ENCODE measurements at places on chromosomes 12 and 14.

DNA sequence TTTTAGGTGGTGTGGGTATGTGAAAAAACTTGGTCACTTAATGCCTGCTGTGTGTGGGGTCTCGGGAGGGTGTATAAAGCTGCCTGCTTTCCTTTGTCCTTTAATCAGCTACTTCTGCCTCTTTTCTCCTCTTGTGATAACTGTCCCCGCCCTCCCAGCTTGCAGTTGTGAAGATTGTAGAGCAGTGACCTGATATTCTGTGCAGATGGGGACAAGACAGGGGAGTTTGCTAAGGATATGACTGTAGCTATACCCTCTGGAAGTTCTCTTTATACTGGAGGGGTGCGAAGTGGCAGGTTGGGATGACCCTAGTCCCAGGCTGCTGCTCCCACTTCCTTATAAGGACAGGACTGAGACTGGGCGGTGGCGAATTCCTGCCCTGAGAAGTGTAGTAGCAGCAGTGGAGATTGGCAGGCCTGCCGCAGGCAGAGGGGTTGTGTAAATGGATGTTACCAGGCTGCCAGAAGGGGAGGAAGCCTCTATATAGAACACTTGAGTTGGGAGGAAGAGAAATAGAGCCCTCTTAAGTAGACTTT, 835 bp downstream of the MYL6 start:
- no peak for DNase-seq

GRCh38 chr12:25455696-25456095, 97.4 kb downstream of the LMNTD1 start:
- no peak for DNase-seq

GRCh38 chr12:47742253-47742825, 16.3 kb downstream of the RAPGEF3 start:
- peak; percentile 71 for DNase-seq

- DNase-seq = no peak
Observed at GRCh38 chr12:40559865-40560264, 132.4 kb upstream of the CNTN1 start.

DNA sequence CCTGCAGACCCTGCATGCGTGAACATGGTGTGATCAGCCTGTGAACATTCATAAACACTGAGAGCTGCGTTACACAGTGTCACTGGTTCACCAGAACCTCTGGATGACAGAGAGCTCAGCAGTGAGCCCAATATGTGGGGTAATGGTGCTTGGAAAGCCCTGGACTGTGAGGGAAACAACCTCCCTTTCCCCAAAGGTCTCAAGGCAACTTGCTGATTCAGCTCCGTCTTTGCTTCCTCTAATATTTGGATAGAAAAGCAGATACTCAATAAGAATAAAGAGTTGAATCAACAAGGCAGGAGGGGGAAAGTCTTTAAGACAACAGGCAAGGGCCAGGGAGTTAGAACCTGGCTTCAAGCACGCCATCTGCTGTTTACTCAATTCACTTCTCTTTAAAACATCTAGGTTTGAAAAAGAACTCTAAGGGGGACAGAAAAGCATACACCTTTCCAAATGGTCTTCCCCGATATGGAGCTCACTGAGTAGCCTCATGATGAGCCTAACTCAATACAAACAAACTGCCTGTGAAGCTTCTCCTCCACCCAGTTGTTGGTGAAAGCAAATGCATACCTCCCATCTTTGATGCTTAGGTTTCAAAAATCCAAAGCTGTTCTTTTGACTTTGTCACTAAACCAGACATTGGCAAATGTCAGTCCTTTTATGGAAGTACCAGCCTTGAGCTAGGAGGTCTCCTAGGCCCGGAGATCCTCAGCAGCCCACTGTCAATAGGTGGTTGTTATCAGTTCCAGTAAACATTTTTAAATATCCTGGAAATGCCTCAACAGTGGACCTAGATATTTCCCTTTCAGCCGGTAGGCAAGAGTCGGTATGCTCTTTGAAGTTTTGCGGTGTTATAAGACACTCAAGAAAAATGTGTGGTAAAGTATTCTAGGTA, 76.1 kb downstream of the SAMD4A start:
- no peak for DNase-seq

DNA sequence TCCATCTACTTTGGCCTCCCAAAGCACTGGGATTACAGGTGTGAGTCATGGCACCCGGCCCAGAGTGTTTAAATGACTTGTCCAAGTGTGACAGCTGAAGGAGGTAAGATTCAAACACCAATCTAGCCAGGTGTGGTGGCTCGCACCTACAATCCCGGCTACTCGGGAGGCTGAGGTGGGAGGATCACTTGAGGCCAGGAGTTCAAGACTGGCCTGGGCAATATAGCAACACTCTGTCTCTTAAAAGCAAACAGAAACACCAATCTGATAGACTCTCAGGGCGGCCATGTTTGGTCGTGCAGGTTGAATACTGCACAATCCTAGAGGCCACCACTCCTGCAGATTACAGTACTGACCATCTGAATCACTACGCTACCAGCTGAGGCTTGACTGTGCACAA, 68.7 kb downstream of the RBM19 start:
- DNase-seq = no peak

GRCh38 chr12:66392266-66392915, 90.1 kb downstream of the HELB start:
- no peak for DNase-seq

DNA sequence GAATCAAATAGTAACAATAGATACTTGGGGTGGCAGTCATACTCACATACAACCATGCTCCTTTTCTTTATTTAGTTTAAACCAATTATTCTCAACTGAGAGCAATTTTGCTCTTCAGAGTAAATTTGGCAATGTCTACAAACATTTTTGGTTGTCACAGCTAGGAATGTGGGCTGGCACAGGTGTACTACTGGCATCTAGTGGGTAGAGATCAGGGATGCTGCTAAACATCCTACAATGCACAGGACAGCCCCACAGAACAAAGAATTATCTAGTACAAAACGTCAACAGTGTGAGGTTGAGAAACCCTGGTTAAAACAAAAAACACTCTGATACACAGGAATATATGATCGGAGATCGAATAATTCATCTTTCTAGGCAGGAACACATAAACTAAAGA, 186.5 kb downstream of the NELL2 start:
- DNase-seq = no peak
